ENCODE measurements at places on chromosomes 7 and 10.

GRCh38 chr7:12714379-12714737, 26.9 kb downstream of the ARL4A start:
- DNase-seq = no peak

GRCh38 chr7:111591-111990, 80.8 kb upstream of the FAM20C start:
- no peak for DNase-seq

DNA sequence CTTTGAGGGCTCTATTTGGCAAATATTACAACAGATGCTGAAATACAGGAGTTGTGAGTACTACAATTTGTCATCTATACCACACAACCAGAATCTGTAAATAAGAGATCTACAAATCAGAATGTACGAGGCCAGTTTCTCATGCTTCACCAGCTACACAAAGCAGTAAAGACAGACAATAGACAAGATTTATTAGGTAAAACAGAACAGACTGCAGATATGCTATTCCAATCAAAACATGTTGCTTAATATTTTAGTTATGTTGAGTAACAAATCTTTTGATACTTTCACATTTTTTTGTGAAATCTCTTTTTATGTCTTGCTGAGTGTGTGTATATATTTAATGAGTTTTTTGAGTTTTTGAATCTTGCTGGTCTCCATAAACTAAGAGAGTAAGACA, 109.1 kb downstream of the CHCHD3 start:
- DNase-seq = no peak

- DNase-seq = no peak
Observed at GRCh38 chr7:28812616-28813015, 145.5 kb downstream of the TRIL start.

DNA sequence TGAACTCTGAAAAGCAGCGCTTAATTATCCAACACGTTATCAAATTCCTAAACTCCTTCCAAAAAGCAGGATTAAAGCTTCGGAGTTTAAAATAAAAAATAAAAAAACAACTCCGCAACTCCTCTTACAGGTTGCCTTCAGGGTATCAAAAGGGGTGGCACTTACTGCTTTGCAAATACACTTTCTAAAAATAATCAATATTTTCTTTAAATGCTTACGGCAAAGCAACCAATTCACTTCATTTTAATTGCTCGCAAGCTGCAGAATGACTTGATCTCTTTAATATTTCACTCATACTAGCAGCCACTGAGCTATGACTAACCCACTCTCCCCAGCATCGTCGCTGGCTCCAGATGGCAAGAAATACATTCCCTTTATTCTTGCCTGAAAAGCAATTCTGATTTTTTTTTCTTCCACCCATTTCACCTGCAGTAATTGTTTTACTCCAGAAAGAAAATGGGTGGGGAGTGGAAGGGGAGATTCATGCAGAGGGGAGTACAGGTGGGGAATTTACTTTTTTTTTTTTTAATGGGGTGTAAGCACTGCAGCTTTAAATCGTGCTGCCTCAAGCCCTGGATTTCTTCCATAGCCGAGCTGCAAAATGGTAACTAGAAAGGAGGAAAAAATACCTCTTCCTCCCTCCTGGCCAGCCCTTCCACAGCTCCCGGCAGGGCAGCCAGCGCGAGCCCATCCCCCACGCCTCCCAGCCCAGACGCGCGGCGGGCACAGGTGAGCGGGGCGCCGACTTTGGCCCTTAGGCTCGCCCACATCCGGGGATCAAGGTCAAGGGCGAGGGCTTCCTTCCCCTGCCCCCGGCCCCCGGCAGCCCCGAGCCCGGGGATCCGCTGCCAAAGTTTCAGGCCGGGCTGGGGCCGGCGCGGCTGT, 54.2 kb upstream of the FHIP2A start:
- DNase-seq = no peak

DNA sequence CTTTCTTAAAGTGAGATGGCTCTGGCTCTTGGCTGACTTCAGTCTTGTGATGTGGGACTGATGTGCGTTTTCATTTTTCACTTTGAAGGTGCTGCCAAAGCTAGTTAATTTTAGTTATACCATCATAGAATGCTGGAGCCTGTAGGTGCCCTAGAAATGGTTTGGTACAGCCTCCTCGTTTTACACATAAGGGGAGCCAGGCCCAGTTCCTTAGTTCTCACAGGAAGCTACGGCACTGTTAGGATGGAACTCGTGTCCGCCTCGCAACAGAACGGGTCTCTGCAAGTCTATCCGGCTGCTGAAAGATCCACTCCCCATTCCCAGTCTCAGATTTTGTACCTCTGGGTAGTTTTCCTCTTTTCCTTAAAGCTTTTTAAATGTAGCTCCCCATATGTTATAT, 173.2 kb upstream of the PRPS1L1 start:
- no peak for DNase-seq

GRCh38 chr10:42769673-42770072, 12.9 kb upstream of the BMS1 start:
- no peak for DNase-seq

- DNase-seq = no peak
Observed at GRCh38 chr7:41873741-41874140, 170.9 kb upstream of the INHBA start.

DNA sequence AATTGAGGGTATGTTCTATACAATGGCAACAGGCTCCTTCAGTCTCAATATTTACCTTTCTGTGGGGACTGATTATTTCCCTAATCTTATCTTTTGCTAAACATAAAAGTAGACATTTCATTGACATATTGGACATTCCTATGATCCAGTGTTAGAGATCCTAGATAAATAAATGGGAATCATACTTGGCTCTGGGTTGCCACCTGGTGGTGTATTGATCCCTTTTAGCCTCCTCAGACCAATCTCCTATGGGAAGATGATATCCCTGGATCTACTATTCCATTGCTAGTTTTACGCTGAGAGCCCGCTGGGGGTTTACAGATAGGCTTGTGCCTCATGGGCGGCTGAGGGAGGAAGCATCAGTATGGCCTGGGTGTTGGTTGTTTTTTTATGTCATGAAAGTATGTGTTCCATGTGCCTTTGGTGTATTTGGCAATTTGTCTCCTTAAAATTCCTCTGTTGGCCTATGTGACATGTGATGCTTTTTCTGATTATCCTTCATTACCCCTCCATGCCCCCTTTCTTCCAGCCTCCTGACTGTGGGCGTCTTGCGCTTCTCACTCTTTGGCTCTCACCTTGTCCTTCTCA, 18.8 kb downstream of the CELF2 start:
- DNase-seq = no peak

DNA sequence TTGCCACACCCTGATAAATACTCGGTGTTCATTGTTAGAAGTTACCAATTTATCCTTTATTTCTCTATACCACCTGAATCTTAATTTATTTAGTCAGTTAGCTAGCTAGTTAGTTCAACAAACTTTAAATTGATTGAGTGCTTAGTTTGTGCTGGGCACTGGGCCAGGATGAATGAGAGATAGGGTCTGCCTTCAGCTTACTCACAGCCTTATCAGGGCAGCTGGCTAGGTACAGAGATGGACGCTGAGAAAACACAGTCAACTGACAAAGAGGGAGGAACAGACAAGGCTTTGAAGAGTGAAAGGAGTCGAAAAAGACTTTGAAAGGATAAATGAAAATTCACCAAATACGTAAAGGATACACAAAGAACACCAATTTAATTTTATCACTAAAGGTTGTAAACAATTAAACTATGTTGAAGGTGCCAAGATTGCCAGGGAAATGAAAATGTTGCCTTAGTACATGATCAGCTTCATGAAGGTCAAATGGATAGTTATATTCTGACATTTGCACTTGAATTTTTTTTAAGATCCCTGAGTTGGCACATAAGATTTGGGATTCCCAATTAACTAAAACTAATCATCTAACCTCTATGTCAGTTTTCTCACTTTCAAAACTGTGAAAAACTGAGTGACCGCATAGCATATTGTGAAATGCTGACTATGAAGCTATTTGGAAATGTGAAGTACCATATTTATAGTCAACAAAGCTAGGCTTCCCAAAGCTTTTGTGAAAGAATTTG, 2.1 kb downstream of the CAV2 start:
- DNase-seq = no peak

- no peak for DNase-seq
Observed at GRCh38 chr10:33876584-33877400, 542.3 kb upstream of the NRP1 start.

GRCh38 chr10:130745821-130746220, 565.7 kb downstream of the TCERG1L start:
- no peak for DNase-seq

- no peak for DNase-seq
Observed at GRCh38 chr10:105121743-105122142, 480.7 kb downstream of the SORCS3 start.

- no peak for DNase-seq
Observed at GRCh38 chr7:76364198-76364584, 5.4 kb upstream of the YWHAG start.

GRCh38 chr7:20220921-20221547, 3.9 kb upstream of the MACC1 start:
- DNase-seq = no peak

GRCh38 chr10:28716748-28717147, 39.4 kb downstream of the BAMBI start:
- no peak for DNase-seq

- no peak for DNase-seq
Observed at GRCh38 chr10:45657033-45657926, 15.3 kb downstream of the ZFAND4 start.

GRCh38 chr10:58806970-58807628, 294.4 kb downstream of the BICC1 start:
- DNase-seq = no peak
